NCI-H187 (cell line): ENCODE measurements at places on chromosomes 4 and X.

DNA sequence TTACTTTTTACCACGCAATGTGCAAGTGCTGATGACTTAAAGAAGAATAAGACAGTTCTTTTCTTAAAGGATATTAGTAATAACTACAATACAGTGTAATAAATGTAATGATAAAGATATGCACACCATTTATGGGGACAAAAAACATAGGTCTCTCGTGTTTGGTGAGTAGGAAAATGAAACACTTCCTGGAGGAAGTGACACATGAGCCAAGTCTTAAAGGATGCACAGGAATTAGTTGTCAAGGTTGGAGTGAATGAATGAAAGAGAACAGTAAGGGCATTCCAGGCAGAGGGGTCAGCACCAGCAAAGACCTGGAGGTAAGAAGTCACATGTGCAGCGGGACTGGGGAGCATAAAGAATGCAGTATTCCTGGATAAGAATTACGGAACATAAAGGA, 112.7 kb downstream of the SH3RF1 start:
- no peak for DNase-seq

DNA sequence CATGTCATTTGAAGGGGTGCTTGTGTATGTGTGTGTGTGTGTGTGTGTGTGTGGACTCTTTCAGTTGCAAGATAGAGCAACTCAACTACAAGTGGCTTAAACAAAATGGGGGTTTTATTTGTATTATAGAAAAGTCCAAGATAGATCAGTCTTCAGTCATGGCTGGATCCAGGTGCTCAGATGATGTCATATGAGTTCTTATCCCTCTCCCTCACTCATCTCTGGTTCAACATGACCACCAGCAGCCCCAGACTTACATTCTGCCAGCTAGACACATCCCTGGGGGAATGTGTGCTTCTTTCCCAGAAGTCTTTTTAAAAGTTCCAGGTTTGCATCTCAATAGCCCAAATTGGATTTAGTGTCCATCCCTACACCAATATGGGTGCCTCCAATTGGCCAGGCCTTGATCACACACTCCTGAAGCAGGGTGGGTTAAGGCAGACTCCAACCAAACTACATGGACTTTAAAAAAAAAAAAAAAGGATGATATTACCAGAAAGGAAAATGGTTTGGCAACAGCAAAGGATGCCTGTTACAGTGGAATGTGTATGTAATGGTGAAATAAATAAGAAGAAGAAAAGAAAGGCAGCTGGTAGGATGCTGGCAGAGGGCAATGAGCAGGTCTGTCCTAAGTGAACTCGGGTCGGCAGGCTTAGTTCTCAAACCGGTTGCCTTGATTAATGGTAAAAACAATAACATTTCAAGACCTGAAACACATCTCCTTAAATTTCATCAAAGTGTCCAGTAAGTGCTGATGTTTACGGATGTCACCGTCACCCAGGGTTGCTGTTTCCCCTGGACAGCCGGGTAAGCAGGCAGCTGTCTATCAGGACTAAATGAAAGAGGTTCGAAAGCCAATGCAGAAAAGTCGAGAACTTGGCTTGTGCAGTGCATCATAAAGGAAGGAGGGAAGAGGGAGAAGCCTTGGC, 107.7 kb downstream of the SMIM20 start:
- DNase-seq, result no peak

DNA sequence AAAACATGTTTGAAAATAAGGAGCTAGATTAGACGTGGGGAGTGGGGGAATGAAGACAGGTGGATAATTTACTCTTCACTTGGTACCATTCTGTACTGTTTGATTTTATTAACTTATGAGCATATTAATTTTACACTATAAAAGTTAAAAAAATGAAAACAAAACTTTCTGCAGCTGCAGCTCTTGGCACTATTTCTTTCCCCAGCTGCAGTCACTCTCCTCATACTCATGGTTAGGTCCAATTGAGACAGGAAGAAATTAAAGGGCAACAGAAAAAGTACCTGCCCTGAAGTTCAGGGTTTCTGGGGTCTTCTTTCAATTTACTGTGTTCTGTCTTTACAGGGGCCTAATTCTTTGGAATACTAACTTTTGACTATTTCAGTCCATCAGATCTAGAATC, 15.4 kb downstream of the MAD2L1 start:
- DNase-seq, result no peak

DNA sequence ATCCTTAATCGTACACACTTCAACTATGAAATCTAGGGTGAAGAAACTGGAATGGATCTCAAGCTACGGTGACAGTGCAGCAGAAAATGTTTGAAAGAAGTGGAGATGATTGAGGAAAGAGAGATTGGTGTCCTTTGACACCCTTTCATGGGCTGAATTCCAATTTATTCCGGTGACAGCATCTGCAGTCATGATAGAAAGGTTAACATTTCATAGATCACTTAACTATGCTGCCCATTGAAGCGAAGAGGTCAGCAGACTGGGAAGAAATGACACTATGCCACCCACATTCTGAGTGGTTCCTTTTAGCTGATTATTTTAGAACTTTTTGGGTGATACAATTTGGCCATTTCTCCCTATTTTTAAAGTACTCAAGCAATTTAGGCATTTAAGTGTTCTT, 82.3 kb downstream of the DNAAF6 start:
- DNase-seq, result no peak

- no peak for DNase-seq
Observed at GRCh38 chr4:181475781-181476507, 767.3 kb upstream of the TENM3 start.

DNA sequence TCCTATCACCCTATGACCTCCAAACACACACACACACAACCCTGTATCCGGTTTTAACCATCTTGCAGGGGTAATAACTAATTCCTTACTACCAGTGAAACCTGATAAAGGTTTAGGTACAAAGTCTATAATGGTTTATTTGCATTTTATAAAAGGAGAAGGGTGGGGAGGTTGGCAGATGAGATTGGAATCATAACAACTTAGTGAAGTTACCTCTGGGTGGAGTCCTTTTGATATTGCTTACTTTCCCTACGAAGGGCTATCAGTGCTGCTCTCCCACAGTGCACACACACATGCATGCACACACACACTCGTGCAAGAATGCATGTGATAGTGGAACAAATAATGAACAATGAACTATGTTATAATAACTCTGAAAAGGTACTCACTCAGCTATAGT, 56.1 kb downstream of the CCSER1 start:
- DNase-seq, result no peak

- DNase-seq, result no peak
Observed at GRCh38 chrX:152177052-152177451, 38.7 kb upstream of the MAGEA10 start.

DNA sequence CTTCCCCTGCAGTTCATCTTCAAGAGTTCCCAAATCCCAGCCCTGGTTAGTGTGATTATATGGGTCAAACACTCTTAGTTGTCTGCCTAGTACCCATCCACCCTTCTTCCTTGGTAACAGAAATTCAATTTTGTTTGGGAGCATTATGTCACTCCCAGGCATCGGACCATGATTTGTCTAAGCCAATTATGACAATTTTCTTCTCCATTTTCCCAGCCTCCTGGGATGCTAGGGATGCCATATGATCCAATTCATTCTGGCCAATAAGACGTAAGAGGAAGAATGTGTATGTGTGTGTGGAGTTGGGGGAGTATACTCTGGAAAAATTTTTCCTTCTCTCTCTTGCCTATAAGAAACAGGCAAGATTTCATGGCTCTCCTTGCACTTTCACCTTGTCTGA, 465.9 kb downstream of the MID1IP1 start:
- DNase-seq, result no peak

GRCh38 chr4:53436251-53436650, 58.8 kb downstream of the FIP1L1 start:
- DNase-seq, result no peak

GRCh38 chrX:128035318-128035717, 16.9 kb downstream of the ACTRT1 start:
- DNase-seq, result no peak

- no peak for DNase-seq
Observed at GRCh38 chr4:56134266-56134665, 185.5 kb downstream of the CEP135 start.

- no peak for DNase-seq
Observed at GRCh38 chr4:4200624-4201023, 26.1 kb downstream of the OTOP1 start.

DNA sequence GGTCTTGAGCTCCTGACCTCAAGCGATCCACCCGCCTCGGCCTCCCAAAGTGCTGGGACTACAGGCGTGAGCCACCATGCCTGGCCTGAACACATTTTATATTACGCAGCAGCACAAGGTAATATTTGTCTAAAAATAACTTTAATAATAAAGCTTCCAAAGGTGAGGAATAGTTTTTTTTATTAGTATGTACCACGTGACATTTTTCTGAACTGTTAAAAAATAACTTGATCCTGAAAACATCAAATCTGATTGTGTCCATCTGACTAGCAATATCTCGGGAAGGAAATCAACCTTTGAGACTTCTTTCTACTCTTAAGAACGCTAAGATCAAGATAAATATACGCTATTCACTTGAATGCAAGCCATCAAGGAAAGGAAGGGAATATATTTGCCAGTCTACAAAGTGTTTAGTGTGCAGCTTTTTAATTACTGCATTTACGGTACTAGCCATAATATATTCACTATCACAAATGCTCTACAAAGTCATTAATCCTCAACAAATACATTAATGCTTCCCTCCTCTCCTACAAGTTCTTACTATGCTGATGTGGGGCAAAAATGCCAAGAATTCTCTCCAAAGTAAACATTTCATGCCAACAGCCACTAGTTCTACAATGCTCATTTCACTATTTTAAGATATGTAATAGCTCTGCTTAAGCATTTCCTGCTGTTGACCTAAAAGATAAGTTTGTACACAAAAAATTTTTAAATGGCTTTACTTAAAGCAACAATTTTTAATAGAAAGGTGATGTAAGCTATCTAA, 143.6 kb downstream of the APBB2 start:
- no peak for DNase-seq

GRCh38 chr4:10078481-10079233, 37.9 kb downstream of the WDR1 start:
- no peak for DNase-seq
